ENCODE measurements at places on chromosomes 5 and 9.
A peak's percentile ranks its signal among the peaks of the same experiment; 100 is the strongest.

DNA sequence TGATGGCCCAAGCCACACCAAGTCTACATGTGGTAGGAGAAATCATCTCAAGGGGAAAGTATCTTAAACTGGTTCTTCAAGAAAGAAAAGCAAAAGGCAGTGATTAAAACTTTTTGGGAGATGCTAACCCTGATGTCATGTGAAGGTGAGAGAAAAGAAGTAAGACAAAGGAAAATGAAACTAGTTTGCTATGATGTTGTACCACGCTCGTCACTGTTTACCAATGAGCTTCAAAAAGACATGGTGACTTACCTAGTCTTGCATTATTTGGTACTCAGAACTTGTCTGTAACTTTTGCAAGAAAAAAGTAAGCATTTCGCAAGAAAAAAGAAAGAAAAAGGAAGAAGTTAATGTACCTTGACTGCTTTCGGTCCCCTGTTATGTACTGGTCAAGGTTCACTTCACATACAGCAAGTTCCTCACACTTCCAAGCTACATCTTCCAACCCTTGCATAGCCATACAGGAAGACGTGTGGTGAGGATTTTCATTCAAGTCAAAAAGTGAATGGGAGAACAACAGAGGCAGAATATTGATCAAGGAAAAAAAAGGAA lies 739.3 kb downstream of the NR2F1-AS1 start:
- no peak for DNase-seq

DNA sequence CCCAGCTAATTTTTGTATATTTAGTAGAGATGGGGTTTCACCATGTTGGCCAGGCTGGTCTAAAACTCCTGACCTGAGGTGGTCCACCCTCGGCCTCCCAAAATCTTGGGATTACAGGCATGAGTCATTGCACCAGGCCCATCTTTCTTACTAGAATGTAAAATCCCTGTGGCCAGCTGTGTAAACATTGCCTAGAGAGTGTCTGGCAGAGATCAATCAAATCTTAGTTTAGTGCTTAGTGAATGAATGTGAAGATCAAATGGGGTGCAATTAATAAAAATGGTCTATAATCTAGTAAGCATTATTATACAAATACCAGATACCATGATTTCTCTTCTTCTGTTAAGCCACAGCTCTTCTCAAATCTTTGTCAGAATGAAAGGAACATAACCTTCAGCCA lies 289.9 kb downstream of the KCTD16 start:
- no peak for DNase-seq

DNA sequence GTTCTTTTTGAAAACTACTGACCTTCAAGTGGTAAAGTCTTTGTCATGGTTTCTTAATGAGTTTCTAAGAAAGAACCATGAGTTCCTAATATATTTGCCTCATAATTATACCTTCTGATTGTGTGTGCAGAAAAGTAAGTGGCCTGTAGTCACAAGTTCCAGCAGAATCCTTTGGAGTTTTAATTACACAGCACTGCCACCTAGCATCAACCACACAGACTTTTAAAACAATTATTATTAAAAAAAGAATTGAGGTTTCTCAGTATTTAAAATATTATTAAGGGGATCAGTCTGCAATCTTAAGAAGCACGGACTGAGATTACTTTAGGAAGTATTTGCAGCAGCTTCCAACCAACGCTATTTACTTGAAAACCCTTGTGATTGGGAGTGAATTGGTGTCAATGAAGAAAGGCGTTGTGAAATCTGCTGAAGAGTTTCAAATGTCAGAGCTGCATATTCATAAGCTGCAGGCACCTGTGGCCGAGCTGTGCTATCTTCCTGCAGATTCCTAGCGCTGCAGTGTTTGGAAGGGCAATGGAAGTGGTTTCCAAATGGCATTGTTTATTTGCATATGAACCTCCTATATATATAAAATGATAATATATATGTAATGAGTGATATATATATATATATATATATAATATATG lies 1074.2 kb upstream of the WWC1 start:
- no peak for DNase-seq

- peak; percentile 71 for DNase-seq
Measured at GRCh38 chr5:154467655-154468354, 10.2 kb downstream of the HAND1 start.

DNA sequence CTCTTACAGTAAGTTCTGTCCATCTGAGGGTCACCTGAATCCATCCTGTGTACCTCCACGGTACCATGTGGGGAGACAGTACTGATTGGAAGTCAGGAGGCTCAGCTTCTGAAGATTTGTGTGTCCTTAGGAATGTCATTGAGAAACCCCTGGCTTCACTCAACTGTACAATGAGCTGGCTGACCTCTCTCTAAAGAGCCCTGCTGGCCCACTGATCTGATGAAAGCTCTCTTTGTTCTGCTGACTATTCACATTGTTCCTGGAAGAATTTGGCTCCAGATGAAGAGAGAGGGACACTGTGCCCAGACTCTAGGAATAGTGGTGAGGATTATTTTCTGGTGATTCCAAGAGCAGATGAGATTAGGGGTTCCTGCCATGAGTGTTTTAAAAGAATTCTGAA lies 141.2 kb downstream of the LURAP1L start:
- DNase-seq = no peak

- DNase-seq = no peak
Measured at GRCh38 chr5:157748760-157749461, 5.4 kb downstream of the LSM11 start.

- no peak for DNase-seq
Measured at GRCh38 chr9:84278130-84278529, 62.4 kb downstream of the SLC28A3 start.

DNA sequence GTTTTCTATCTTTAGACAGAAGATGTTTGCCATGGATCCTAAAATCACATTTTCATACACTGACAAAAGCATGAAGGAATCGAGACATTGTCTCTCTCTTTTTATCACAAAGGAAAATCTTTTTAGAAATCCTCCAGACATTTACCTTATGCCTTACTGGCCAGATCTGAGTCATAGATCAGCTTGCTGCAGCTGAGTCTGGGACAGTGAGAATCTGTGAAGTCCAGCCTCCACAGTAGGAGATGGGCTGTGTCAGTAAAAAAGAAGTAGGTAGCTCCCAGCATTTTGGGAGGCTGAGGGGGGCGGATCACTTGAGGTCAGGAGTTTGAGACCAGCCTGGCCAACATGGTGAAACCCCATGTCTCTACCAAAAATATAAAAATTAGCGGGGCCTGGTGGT lies 333.4 kb upstream of the ZNF462 start:
- DNase-seq = no peak

- DNase-seq = no peak
Measured at GRCh38 chr5:135543485-135544304, 7.9 kb upstream of the NEUROG1 start.

GRCh38 chr5:126363658-126364057 lies 59.6 kb upstream of the GRAMD2B start:
- no peak for DNase-seq

GRCh38 chr5:3029396-3029795 lies 277.9 kb upstream of the IRX2 start:
- no peak for DNase-seq

DNA sequence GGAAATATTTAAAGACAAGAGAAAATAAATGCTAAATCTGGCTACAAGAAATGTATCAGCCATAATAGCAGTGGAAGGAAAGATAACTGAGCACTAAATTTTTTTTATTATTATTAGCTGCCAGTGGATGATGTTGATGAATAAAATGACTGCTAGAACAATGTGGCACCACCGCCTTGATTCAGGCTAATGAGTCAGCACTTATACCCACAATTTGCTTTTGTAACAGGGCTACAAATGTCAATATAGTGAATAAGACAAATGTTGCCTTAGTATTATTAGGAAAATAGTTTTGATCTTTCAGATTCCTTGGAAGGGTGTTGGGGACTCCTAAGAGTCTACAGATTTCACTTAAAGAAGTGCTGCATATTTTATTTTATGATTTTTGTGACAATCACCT lies 555.2 kb upstream of the GRAMD2B start:
- DNase-seq = no peak

GRCh38 chr9:108086624-108087023 lies 597.1 kb upstream of the KLF4 start:
- DNase-seq = no peak

DNA sequence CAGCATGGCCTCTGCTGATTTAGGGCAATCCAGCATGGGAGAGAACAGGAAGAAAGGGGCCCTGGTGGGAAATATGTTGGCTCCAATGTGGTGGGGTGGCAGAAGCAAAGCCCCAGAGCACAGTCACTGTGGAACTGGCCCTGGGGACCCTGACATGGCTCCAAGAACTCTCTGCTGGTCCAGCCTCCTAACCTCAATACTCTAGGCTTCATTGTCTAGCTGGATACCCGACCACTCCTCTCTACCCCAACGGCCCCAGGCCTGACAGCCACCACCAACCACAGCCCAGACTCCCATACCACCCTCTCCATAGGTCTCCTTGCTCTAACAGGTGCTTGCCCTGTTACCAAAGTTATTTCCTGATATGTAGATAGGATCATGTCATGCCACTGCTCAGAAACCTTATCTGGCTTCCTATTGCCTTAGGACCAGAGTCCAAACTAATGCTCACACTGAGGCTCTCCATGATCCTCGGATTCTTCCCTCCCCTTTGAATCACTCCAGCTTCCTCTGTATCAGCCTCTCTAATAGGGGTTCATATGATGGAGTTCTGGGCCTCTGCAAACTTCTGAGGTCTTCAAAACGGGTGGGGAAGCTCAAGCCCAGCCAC lies 12.9 kb downstream of the ACSL6 start:
- no peak for DNase-seq

GRCh38 chr5:54581831-54582548 lies 64.4 kb downstream of the SNX18 start:
- no peak for DNase-seq

GRCh38 chr5:67300326-67300725 lies 103.7 kb upstream of the CD180 start:
- no peak for DNase-seq

DNA sequence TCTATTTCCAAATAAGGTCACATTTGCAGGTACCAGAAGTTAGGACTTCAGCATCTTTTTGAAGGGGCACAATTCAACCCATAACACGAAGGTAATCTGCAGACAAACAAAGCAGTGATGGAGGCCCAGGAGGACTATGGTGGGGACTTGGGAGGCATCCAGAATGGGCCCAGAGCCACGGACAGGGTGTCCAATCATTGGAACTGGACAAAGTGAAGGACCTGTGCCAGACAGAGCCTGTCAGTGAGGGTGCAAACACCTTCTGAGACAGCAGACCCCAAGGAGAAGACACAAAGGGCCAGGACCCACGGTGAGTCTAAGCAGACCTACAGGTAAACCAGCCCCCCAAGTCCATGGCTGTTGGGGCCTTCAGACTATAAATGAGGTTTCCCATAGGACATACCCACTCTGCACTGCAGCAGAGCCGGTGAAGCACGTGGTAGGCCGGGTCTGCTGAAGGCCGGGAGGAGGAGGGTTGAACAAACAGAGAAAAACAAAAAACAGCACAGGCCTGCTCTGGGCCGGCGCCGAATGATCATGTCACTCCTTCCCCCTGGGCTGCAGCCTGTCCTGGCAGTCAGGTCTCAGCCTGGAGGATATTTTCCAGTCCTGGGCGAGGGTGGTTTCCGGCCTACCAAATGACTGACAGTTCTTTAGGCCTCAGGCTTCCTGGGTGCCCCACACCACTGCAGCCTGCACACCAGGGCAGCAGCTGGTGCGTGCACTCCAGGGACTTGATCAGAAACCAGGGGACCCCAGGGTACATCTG lies 84.4 kb downstream of the COL23A1 start:
- DNase-seq = no peak

All from hematopoietic multipotent progenitor cell treated with erythropoietin and hydrocortisone succinate and interleukin-3 and kit ligand, for 15 days (in vitro differentiated cells).